SHP77 (cell line): ENCODE measurements at places on chromosomes 4 and X.

DNA sequence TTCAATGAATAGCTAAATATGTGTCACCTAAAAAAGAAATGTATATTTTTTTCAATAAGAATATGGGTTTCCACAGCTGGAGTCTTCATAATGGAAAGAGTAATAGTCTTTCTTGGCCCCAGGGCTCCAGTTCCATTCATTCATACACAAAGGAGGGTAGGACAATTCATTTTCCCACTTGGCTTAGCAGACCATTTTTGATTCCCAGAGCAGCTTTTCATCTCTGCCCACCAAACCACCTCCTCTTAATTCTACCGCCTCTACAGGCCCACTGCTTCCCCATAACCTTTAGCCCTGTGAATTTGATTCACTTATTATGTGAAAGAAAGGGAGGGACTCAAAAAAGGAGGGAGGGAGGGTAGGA lies 129.9 kb upstream of the PAK3 start:
- no peak for DNase-seq

DNA sequence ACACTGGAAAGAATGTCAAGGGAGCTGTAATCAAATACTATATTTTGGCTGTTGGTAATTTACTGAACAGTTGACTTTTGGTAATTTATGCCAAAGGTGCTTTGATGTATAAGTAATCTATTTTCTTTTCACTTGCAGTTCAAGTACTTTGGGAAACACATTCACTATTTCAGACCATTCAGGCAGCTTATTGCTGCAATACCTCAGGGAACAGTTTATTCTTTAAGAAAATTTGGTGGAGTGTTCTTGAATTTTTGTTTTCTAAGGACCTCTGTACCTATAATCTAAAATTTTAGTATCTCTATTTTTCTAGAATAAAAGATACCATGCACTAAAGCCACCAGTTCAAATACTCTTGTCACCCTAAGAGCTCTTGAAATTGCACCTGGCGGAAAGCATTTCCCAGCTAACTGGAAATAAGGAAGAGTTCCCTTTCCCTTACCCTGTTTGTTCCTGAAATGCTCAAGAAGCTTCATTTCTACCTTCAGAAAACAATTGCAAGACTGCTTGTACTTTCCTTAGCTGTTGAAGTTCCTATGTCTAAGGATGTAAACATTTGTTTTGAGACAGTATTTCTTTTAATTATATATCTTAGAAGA lies 633.5 kb upstream of the FAT1 start:
- DNase-seq: peak; percentile 19

DNA sequence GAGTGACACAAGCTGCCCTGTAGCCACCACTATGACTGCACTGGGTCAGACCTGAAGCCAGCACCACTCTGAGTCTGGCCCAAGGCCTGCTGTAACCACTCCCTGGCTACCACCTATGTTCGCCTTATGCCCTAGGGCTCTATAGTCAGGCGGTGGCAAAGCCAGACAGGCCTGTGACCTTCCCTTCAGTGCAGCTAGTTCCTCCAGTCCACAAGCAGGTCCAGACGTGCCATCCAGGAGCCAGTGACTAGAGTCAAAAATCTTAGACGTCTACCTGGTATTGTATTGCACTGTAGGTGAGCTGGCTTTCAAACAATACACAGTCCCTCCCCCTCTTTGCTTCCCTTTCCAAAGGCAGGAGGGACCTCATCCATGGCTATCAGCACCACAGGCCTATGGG lies 54.0 kb upstream of the RNF128 start:
- no peak for DNase-seq

DNA sequence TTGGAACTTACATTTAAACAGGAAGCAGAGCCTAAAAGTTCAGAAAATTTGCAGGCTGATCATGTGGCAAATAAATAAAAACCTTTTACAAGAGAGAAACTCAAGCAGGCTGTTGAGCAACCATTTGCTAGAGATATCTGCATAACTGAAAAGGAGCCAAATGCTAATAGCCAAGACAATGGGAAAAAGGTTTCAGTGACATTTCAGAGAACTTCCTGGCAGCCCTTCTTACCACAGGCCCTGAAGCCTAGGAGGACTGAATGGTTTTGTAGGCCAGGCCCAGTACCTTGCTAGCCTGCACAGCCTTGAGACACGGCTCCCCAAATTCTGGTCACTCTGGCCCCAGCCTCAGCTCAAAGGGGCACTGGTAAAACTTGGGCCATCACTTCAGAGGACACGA lies 945.1 kb downstream of the ADGRL3 start:
- no peak for DNase-seq

DNA sequence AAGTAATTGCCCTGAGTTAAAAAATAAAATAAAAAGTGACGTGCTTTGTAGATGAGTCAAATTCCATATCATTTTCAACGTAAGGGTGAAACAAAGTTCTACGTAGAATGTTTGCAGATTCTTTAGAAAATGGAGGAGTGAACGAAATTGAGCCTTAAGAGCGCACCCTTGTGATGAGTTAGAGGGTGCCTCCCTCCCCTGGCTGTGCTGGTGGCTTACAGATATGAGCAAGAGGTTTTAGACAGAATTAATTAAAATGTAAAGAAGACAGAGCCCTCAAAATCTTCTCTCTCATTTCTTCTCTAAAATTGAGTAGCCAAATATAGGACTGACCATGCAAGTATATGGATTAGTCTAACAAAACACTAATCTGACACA lies 30.2 kb upstream of the LGI2 start:
- DNase-seq: no peak

DNA sequence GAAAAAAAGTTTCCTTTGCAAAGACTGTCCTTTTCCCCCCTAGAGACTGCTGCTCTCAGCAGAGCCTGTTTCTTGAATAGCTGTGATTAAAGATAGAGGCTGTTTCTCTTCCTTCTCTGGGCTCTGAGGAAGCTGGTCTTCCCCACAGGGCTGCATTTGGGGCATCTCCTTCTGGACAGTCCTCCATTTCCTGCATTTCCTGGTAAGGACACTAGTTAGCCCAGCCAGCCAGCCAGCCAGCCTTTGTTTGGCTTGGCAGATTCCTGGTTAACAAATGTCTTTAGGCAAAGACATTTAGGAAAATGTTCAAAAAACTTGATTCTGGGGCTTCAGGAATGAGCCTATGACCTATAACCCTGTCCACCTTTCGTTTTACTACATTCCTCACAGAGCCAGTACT lies 34.0 kb upstream of the PLAC1 start:
- DNase-seq: no peak
